ENCODE measurements at places on chromosomes 1 and 21.

DNA sequence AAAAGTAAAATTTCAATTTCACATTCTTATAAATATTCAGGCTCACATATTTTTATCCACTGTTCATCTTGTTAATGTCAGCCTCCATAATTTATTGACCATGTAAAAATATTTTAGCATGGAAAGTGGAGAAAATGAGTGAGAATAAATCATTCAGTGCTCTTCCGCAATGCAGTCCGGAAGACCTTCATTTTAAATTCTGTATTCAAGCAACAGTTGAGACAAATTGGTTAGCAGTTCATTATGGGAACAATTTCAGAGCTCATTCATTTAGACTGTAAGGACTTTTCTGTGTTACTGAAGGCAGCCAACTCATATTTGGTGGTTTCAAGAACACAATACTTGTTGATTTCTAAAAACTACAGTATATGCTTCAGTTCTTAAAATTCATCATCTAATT is 97.8 kb downstream of the TYW3 start:
- H3K4me3 ChIP-seq, result no peak overlapping the region
- no peak for DNase-seq
- no peaks in the 10 kb centered on the region for H3K36me3 ChIP-seq
- no peaks in the 10 kb centered on the region for H3K4me1 ChIP-seq

DNA sequence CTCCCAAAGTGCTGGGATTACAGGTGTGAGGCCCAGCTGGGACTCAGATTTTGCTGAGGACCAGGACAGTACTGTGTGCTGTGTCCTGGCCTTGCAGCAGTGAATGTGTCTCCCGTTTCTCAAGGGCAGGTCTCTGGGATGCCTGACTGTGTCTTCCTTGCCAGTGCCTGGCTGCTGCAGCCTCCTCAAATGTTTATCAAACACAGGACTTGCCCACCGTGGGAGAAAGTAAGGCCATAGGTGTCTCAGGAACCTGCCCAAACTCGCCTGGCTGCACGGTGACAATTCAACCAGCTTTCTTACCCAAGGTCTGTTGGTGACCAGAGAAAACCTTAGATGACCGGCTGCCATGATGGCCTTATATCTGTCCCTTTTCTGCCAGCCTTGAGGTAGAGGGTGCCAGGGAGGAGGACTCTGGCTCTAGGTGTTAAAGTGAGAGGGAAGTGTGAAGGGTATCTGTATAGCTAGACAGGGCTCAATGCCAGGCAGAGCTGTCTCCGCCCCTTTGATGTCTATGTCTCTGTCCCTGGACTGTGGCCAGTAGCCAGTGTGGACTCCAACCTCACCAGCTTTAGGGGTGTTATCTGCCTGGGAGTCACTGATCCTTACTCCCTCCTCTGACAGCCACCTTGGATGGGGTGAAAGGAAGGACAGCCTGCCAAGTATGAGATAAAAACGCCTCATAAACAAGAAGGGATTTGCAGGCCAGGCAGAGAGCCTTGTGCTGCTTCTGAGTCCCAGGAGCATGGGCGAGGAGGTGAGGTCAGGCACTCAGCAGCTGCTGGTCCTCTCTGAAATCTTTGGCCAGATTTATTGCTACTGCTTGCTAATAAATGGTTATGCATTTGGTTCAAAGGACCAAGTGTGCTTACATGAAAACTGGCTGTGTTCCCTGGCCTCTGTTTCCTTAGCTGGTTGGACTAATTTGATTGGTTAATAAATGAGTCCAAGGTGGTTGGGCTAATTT is 22.3 kb downstream of the IL6R start:
- no peak overlapping the region for H3K27ac ChIP-seq
- no peaks in the 10 kb centered on the region for H3K27me3 ChIP-seq
- H3K4me1 ChIP-seq, result no peaks in the 10 kb centered on the region

GRCh38 chr1:103497404-103497803 is 28.1 kb upstream of the RNPC3 start:
- DNase-seq, result no peak
- no peak overlapping the region for H3K4me3 ChIP-seq
- H3K27ac ChIP-seq, result no peak overlapping the region
- H3K27me3 ChIP-seq, result no peaks in the 10 kb centered on the region
- no peaks in the 10 kb centered on the region for H3K36me3 ChIP-seq

GRCh38 chr1:76426606-76427005 is 352.1 kb downstream of the ST6GALNAC3 start:
- no peak for DNase-seq
- no peaks in the 10 kb centered on the region for H3K4me1 ChIP-seq
- H3K4me3 ChIP-seq, result no peak overlapping the region
- H3K27me3 ChIP-seq, result no peaks in the 10 kb centered on the region
- H3K36me3 ChIP-seq, result no peaks in the 10 kb centered on the region

GRCh38 chr1:86504895-86505563 is 36.3 kb downstream of the CLCA1 start:
- peaks cover 21% of the 10 kb centered on the region for H3K4me1 ChIP-seq
- H3K36me3 ChIP-seq, result no peaks in the 10 kb centered on the region
- H3K27ac ChIP-seq, result no peak overlapping the region
- no peak for DNase-seq

GRCh38 chr1:218481116-218481775 is 136.1 kb downstream of the TGFB2 start:
- no peak for DNase-seq
- H3K27me3 ChIP-seq, result no peaks in the 10 kb centered on the region
- no peaks in the 10 kb centered on the region for H3K36me3 ChIP-seq
- H3K4me3 ChIP-seq, result no peak overlapping the region

- H3K36me3 ChIP-seq, result no peaks in the 10 kb centered on the region
- H3K4me1 ChIP-seq, result no peaks in the 10 kb centered on the region
- no peak overlapping the region for H3K27ac ChIP-seq
- H3K4me3 ChIP-seq, result no peak overlapping the region
These were observed 38.5 kb downstream of the ZBTB18 start for GRCh38 chr1:244089561-244089960.

DNA sequence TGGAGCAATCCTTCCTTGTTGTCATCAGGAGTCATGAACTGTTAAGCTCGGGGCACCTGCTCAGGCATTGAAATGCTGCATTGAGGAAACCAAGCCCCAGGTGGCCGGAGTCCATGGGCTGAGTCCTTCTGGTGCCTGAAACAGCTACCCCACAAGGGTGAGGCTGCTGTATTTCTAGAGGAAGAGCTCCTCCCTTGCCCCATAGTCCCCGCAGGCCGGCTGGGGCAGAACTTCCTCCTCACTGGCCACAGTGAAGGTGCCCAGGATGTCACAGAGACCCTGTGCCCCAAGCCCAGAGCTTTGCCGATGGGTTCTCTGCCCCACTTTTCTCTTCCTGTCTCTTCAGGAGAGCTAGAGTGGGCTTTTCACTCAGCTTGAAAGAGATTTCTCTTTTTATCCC is 80.8 kb upstream of the GCLM start:
- no peaks in the 10 kb centered on the region for H3K4me1 ChIP-seq
- no peak for DNase-seq
- H3K36me3 ChIP-seq, result no peaks in the 10 kb centered on the region
- H3K27ac ChIP-seq, result no peak overlapping the region
- no peaks in the 10 kb centered on the region for H3K27me3 ChIP-seq

- no peaks in the 10 kb centered on the region for H3K4me1 ChIP-seq
- no peaks in the 10 kb centered on the region for H3K27me3 ChIP-seq
- DNase-seq, result no peak
- no peak overlapping the region for H3K4me3 ChIP-seq
- no peak overlapping the region for H3K27ac ChIP-seq
These were observed 66.4 kb upstream of the LPGAT1 start for GRCh38 chr1:211896958-211897357.

GRCh38 chr1:216542741-216543140 is 119.5 kb upstream of the USH2A start:
- no peak for DNase-seq
- no peaks in the 10 kb centered on the region for H3K36me3 ChIP-seq
- H3K4me3 ChIP-seq, result no peak overlapping the region
- no peaks in the 10 kb centered on the region for H3K4me1 ChIP-seq
- H3K27me3 ChIP-seq, result no peaks in the 10 kb centered on the region

DNA sequence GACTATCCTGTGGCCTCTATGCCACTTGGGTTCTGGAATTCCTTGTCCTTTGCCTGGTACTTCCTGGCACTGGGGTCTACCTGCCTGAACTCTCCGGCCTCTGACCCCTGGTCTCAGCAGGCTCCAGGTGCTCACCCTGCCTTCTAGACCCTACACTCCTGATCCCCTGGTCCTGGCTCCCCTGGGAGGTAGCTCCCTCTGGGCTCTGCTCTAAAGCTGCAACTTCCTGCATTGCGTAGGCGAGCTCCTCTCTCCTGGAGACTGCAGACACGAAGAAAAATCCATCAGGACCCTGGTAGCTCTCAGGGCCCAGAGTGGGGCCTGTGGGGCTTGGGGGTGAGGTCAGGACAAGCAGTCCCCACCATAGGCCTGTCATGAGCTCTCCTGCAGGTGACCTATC is 7.8 kb upstream of the PLEKHG5 start:
- H3K27ac ChIP-seq, result no peak overlapping the region
- peaks cover 3% of the 10 kb centered on the region for H3K27me3 ChIP-seq
- H3K36me3 ChIP-seq, result no peaks in the 10 kb centered on the region
- H3K4me3 ChIP-seq, result no peak overlapping the region

GRCh38 chr1:45787905-45788304 is 15.5 kb upstream of the MAST2 start:
- H3K36me3 ChIP-seq, result no peaks in the 10 kb centered on the region
- H3K4me1 ChIP-seq, result peaks cover 8% of the 10 kb centered on the region
- no peak overlapping the region for H3K27ac ChIP-seq
- no peaks in the 10 kb centered on the region for H3K27me3 ChIP-seq
- H3K4me3 ChIP-seq, result no peak overlapping the region
- DNase-seq, result peak; percentile 27

DNA sequence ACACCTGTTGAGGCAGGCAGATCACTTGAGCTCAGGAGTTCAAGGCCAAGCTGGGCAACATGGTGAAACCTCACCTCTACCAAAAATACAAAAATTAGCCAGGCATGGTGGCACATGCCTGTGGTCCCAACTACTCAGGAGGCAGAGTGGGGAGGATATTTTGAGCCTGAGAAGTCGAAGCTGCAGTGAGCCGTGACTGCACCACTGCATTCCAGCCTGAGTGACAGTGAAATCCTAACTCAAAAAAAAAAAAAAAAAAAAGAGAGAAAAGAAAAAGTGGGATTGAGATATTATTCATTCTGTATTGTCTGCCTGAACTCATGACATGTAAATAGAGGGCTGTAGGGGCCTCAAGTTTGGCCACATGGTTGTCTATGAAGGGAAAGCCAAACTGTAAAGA is 37.3 kb downstream of the WNT2B start:
- no peak overlapping the region for H3K27ac ChIP-seq
- H3K4me1 ChIP-seq, result no peaks in the 10 kb centered on the region
- no peak for DNase-seq
- no peaks in the 10 kb centered on the region for H3K27me3 ChIP-seq
- no peak overlapping the region for H3K4me3 ChIP-seq
- H3K36me3 ChIP-seq, result peaks cover 2% of the 10 kb centered on the region

DNA sequence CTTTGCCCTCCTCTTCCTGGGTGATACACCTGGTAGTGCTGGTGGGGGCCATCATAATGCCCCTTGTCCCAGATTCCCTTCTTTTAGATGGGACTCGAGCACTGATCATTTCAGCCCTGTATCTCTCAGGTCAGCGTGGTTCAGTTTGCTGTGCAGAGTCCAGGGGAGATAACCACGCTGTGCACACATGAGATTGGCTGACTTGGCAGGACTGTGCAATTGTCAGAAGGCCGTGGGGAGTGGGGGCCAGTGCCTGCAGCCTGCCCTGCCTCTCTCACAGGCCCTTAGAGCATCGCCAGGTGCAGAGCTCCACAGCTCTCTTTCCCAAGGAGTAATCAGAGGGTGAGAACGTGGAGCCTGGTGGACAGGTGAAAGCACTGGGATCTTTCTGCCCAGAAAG is 15.2 kb downstream of the EPHX1 start:
- DNase-seq, result no peak
- H3K4me3 ChIP-seq, result no peak overlapping the region
- no peaks in the 10 kb centered on the region for H3K36me3 ChIP-seq
- no peaks in the 10 kb centered on the region for H3K4me1 ChIP-seq

DNA sequence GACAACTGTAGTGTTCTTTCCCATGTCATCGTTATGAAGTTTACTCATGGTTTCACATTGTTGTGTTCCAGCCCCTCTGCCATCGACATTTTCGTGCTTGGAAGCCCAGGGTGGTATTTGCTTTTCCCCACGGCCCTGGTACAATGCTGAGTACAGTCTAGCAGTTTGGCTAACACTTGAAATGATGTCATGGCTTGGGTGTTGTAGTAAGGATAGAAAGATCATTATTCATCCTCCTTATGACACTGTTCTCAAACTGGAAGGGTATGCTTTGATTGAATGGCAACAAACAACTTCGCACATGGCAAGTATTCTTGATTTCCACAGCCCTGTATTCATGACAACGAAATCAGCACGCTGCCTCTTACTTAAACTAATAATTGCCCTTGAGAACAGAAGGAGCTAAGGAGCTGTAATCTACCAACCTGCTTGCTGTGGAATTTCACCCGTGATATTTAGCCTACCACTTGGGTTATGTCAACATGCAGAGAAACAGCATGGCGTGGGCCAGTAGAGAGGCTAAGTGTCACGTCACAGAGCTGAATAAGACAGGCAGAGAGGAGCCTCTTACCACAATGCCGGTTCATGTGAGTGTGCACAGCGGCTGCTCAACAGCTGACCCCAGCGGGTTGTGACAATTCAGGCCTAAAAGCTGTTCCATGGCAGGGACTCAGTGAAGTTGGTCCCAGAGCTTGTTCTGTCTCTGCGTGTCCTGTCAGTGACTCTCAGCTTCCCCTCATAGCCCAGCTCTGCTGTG is 73.9 kb downstream of the KCNJ6 start:
- H3K36me3 ChIP-seq, result no peaks in the 10 kb centered on the region
- DNase-seq, result no peak
- H3K4me3 ChIP-seq, result no peak overlapping the region
- no peak overlapping the region for H3K27ac ChIP-seq
- no peaks in the 10 kb centered on the region for H3K4me1 ChIP-seq

DNA sequence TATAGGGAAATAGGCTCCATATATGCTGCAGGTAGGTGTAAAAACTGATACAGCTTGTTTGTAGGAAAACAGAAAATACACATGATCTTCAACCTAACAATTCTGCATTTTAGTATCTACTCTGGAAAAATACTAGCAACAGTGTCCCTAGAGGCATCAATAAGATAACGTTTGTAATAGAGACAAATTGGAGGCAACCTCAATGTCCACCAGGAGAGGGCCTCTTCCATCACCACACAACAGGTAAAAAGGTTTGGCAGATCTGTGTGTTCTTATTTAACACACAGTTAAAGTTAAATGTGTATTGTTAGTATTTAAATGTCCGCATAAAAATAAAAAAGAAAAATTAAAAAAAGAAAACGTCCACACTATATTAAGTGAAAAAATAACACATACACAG is 5.4 kb downstream of the EIF2D start:
- H3K36me3 ChIP-seq, result peaks cover 5% of the 10 kb centered on the region
- H3K27me3 ChIP-seq, result no peaks in the 10 kb centered on the region
- no peak for DNase-seq
- H3K27ac ChIP-seq, result no peak overlapping the region

- no peaks in the 10 kb centered on the region for H3K4me1 ChIP-seq
- H3K27ac ChIP-seq, result no peak overlapping the region
- peaks cover 19% of the 10 kb centered on the region for H3K36me3 ChIP-seq
- no peak for DNase-seq
- no peaks in the 10 kb centered on the region for H3K27me3 ChIP-seq
These were observed 25.5 kb upstream of the PSMG1 start for GRCh38 chr21:39208624-39209333.

Measured in B cell (primary cell).